ENCODE measurements at places on chromosomes 5 and 9. TPM values are rescaled to one million over a fixed set of nuclear protein-coding genes. Genes with fewer than 3 reads are reported as not detected.

ANXA1 gene
- total RNA-seq = 731 TPM

SPINK13 gene
- not detected for total RNA-seq

OLFM1 gene
- total RNA-seq = not detected

C5orf58 gene
- total RNA-seq = not detected

PCA3 gene
- not detected for total RNA-seq

DND1 gene
- total RNA-seq = 5.1 TPM

DNA sequence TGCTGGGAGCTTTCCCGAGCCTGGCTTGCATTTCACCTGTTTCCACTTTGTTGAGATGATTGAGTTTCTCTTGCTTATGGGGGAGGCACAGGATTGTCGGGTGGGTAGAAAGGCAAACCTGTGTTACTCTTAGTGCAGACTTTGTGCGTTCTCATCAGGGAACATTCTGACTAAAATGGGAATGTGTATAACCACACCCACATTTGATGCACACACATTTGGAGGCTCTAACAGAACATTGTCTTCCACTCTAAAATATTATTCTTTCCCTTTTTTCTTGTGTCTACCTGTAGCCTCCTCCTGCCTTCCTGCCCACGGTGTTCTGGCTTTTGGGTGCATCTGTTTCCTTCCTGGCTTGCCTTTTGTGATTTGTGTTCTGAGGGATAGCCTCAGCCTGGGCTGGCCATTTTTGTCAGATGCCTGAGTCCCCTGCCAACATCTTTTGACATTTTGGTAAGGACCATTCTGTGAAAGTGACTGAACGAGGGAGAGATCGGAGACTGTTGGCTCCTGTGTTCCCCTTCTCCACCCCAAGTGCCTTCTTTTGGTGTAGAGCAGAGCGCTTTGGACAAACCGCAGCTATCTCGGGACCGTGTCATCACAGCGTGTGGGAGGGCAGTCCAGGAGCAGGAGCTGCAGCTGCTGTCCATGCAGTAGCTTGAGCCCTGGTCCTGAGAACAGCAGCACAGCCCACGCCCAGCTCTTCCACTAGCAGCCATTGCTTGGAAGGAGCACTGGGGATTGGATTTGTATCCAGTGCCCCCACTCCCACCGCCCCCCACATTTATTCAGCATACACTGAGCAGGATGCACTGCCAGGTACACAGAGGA is 101.4 kb downstream of the ARHGAP26 start:
- H3K4me3 ChIP-seq = no peak overlapping the region
- DNase-seq = no peak
- no peaks in the 10 kb centered on the region for H3K27me3 ChIP-seq
- peaks cover 68% of the 10 kb centered on the region for H3K4me1 ChIP-seq

- DNase-seq = peak; percentile 83
- H3K36me3 ChIP-seq = no peaks in the 10 kb centered on the region
- H3K4me1 ChIP-seq = peaks cover 38% of the 10 kb centered on the region
- no peak overlapping the region for H3K4me3 ChIP-seq
- peak overlapping the region; percentile 14 for H3K27ac ChIP-seq
- H3K27me3 ChIP-seq = no peaks in the 10 kb centered on the region
Observed at GRCh38 chr5:162323466-162323865, 255.9 kb downstream of the GABRG2 start.

GRCh38 chr9:114002271-114002985 is 75.7 kb downstream of the AMBP start:
- H3K27me3 ChIP-seq = no peaks in the 10 kb centered on the region
- no peaks in the 10 kb centered on the region for H3K4me1 ChIP-seq
- H3K36me3 ChIP-seq = peaks cover 5% of the 10 kb centered on the region
- no peak for DNase-seq

DNA sequence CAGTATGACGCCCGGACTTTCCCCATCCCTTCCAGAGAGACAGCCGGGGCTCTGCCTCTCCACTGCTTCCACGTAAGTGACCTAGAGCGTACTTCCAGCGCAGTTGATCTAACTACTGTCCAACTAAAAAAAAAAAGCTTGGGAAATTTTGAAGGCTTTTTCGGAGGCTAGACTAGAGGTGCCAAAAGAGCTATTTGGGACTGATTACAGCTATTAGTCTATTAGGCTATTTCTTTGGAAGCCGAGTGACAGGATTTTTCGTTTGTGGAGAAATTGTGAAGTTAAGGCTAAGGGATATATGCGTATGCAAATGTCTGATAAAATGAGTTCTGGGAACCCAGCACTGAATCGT is 1.5 kb downstream of the CCNO start:
- no peaks in the 10 kb centered on the region for H3K27me3 ChIP-seq
- H3K4me1 ChIP-seq = no peaks in the 10 kb centered on the region

GRCh38 chr9:107627781-107628180 is 138.2 kb upstream of the KLF4 start:
- H3K4me3 ChIP-seq = no peak overlapping the region
- H3K27ac ChIP-seq = no peak overlapping the region
- H3K4me1 ChIP-seq = peaks cover 6% of the 10 kb centered on the region

- no peak overlapping the region for H3K4me3 ChIP-seq
- no peaks in the 10 kb centered on the region for H3K4me1 ChIP-seq
- no peak for DNase-seq
- no peaks in the 10 kb centered on the region for H3K27me3 ChIP-seq
Observed at GRCh38 chr9:113521693-113522255, 58.2 kb downstream of the RGS3 start.

DNA sequence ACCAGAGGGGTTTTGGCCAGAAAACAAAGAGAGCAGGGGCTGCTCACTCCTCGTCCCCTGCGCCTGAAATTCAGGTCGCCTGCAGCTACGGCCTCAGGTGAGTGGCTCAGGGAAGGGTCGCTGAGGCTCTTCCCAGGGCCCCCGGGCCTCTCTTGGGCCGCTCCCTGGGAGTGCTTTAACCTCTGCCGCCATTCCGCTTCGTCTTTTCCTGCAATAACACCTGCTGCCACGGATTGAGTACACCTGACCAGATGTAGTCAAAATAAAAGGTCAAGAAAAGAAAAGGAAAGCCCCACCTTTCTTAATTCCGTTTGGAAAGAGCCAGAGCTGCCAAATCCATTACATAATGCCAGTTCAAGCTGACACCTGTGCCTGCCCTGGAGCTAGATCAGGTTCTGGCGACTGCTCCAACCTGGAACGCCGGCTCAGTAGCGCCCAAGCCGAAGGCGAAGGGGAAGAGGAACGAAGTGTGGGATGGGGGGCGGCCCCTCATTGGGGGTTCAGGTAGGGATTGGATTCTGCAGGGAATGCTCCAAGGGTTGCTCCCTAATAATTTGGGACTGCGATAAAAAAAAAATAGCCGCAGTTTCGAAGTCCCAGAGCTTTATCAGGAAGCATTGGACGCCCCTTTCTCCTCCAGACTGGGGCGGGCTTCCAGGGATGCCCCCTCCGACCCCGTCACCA is 193.9 kb downstream of the MEF2C start:
- H3K4me1 ChIP-seq = peaks cover 7% of the 10 kb centered on the region
- no peaks in the 10 kb centered on the region for H3K36me3 ChIP-seq
- no peak for DNase-seq
- no peak overlapping the region for H3K4me3 ChIP-seq

- DNase-seq = peak; percentile 62
- no peaks in the 10 kb centered on the region for H3K4me1 ChIP-seq
- H3K27ac ChIP-seq = no peak overlapping the region
- H3K36me3 ChIP-seq = no peaks in the 10 kb centered on the region
Observed at GRCh38 chr9:134738869-134739659, 97.5 kb downstream of the COL5A1 start.

DNA sequence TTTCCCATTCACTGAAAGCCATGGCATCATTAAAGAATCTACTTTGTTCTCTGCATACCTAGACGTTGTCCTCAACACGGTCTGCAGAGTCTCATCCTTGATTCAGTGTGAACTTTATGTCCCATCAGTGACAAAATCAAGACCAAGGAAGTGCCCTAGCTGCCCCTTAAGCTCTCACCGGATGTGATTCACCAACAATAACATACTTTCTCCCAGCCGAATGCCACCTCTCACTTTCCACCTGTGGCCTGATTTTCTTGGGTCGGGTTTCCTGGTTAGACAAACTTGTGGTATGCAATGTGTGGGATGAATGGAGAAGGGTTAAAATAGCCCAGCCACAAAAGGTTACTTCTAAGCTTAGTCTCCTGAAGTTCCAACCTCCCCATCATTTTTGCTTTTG is 145.3 kb upstream of the PAPPA start:
- H3K4me3 ChIP-seq = no peak overlapping the region
- peaks cover 34% of the 10 kb centered on the region for H3K36me3 ChIP-seq
- H3K27ac ChIP-seq = peak overlapping the region; percentile 43
- H3K27me3 ChIP-seq = no peaks in the 10 kb centered on the region
- DNase-seq = peak; percentile 61

- no peaks in the 10 kb centered on the region for H3K36me3 ChIP-seq
- no peak for DNase-seq
- no peak within 1 kb of the TSS for H3K27ac ChIP-seq
Observed at GRCh38 chr9:94639061-94639998, at the start of gene FBP1. Gene FBP1 (minus strand): TSS chr9:94639518. CDS start chr9:94639310, 208 bp downstream.

DNA sequence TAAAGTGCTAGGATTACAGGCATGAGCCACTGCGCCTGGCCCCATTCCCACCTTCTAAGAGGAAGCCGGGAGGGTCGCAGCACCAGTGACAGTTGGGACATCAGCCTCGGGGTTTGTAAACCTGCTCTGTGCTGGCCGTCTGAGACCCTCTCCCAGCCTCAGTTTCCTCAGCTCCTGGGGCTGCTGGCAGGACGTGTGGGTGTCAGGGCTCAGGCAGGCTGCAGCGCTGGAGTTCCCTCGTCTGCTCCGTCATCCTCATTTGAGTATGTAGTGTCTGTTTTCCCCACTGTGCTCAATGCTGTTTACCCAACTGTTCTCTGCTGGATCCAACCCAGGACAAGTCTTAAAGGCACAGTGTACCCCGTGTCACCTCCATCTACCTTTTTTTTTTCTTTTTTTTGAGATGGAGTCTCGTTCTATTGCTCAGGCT is 2.0 kb upstream of the NINJ1 start:
- peak; percentile 55 for DNase-seq
- H3K36me3 ChIP-seq = peaks cover 19% of the 10 kb centered on the region
- peak overlapping the region; percentile 36 for H3K4me3 ChIP-seq
- no peak overlapping the region for H3K27ac ChIP-seq
- H3K27me3 ChIP-seq = no peaks in the 10 kb centered on the region

DNA sequence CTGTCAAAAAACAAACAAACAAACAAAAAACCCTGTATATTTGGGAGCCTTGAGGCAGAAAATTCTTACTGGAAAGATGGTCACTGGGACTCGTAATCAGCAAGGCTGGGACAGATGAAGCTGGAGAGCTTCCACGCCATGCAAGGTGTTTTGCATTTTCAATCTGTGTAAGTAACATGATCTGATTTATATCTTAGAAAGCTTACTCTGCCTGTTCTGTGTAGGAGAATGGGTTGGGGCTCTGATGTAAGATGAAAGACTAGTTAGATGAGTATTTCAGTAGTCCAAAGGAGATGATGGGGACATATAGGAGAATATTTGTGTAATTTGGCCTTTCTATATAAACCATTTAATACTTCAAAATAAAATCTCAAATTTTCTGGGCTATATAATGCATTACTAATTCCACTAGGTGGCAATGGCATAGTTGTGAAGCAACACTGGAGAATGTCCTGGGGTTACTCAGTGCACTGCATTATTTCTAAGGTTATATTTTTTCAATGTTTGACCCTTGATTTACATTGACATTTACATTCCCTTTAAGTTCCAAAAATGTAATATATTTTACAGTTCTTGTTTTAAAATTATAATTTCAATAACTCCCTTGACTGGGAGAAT is 21.9 kb upstream of the FSD1L start:
- DNase-seq = peak; percentile 32
- no peak overlapping the region for H3K4me3 ChIP-seq
- no peaks in the 10 kb centered on the region for H3K27me3 ChIP-seq
- no peaks in the 10 kb centered on the region for H3K4me1 ChIP-seq
- no peak overlapping the region for H3K27ac ChIP-seq
- H3K36me3 ChIP-seq = no peaks in the 10 kb centered on the region

GRCh38 chr5:110815916-110816605 is 77.3 kb downstream of the SLC25A46 start:
- peaks cover 6% of the 10 kb centered on the region for H3K4me1 ChIP-seq
- H3K4me3 ChIP-seq = no peak overlapping the region
- no peaks in the 10 kb centered on the region for H3K36me3 ChIP-seq

DNA sequence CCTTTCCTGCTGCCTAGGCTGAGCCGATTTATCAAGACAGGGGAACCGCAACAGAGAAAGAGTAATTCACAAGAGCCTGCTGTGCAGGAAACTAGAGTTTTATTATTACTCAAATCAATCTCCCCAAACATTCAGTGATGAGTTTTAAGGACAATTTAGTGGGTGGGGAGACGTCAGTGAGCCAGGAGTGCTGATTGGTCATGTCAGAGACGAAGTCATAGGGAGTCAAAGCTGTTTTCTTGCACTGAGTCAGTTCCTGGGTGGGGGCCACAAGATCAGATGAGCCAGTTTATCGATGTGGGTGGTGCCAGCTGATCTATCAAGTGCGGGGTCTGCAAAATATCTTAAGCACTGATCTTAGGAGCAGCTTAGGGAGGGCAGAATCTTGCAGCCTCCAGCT is 19.0 kb downstream of the SNX24 start:
- DNase-seq = no peak
- no peak overlapping the region for H3K27ac ChIP-seq
- no peak overlapping the region for H3K4me3 ChIP-seq
- H3K4me1 ChIP-seq = peaks cover 21% of the 10 kb centered on the region
- peaks cover 25% of the 10 kb centered on the region for H3K36me3 ChIP-seq

DNA sequence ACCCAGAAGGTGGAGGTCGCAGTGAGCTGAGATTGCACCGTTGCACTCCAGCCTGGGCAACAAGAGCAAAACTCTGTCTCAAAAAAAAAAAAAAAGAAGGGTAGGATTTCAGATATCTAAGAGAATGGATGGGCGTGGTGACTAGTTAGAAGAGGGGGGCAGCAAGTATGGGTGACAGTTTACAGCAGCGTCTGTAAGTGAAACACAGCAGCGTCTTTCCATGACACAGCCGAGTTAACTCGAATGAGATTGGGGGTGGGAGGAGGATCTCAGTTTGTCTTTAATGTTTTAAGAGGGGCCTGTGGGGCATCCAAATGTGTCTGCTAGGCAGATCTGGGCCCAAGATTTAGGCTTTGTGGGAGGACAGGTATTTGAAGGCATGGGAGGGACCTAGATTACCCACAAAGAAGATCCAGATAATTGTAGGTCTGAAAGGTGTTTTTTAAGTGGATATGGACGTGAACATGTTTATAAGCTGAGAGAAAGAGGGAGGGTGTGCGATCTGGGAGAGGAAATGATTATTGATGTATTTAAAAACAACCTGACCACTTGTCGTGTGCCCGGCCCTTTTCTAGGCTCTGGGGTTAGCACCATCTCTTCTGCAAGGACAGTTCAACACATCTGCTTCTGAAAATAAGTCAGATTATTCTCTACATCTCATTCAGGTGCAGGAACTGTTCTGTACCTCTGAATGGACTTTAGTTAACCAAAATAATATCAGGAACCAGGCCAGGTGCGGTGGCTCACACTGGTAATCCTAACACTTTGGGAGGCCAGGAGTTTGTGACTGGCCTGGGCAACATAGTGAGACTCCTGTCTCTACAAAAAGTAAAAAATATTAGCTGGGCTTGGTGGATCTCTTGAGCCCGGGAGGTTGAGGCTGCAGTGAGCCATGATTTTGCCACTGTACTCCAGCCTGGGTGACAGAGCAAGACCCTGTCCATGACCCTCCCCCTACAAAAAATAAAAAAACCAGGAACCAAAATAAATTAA is 2.5 kb downstream of the CEP78 start:
- no peak overlapping the region for H3K4me3 ChIP-seq
- peaks cover 16% of the 10 kb centered on the region for H3K4me1 ChIP-seq
- peaks cover 12% of the 10 kb centered on the region for H3K36me3 ChIP-seq
- DNase-seq = no peak

GRCh38 chr5:148060309-148060708 is 3.5 kb upstream of the SPINK5 start:
- H3K27ac ChIP-seq = no peak overlapping the region
- no peaks in the 10 kb centered on the region for H3K27me3 ChIP-seq
- no peak for DNase-seq
- no peaks in the 10 kb centered on the region for H3K4me1 ChIP-seq
- H3K36me3 ChIP-seq = no peaks in the 10 kb centered on the region
- no peak overlapping the region for H3K4me3 ChIP-seq

GRCh38 chr5:141547488-141547887 is 58.6 kb downstream of the PCDHGC5 start:
- H3K4me1 ChIP-seq = no peaks in the 10 kb centered on the region
- no peaks in the 10 kb centered on the region for H3K27me3 ChIP-seq

Data from MCF 10A (cell line).